Colonic mucosa (tissue), 4 donors: ENCODE measurements at places on chromosomes 7 and 10. TPM values are rescaled to one million over a fixed set of nuclear protein-coding genes. Genes with fewer than 3 reads are reported as not detected.

DNA sequence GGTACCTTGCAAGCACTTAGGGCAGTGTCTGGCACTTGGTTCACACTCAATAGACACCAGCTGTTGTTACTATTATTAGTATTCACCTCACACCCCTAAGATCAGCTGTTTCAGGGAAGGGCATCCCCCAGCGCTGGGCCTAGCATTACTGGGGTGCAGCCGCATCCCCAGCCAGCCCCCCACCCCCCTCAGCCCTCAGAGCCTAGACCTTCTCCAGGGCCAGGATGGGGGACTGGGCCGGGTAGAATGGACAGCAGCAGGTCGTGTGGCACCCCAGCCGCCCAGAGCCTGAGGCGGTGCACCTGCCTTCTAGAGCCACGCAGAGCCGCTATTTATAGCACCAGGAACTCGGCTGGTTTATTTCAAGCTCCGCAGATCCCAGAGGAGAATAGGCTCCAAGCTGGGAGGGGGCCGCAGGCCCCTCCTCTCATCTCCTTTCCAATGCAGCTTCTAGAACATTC, 60.5 kb downstream of the GTF2IRD1 start:
- no peak for DNase-seq

GRCh38 chr7:157017603-157018327, 7.3 kb upstream of the MNX1 start:
- no peak for DNase-seq

- no peak for DNase-seq
These were observed 34.5 kb upstream of the TAC1 start for GRCh38 chr7:97697396-97697795.

Gene POLD2
- 161 TPM for total RNA-seq
